ENCODE measurements at places on chromosomes 3 and 15.

DNA sequence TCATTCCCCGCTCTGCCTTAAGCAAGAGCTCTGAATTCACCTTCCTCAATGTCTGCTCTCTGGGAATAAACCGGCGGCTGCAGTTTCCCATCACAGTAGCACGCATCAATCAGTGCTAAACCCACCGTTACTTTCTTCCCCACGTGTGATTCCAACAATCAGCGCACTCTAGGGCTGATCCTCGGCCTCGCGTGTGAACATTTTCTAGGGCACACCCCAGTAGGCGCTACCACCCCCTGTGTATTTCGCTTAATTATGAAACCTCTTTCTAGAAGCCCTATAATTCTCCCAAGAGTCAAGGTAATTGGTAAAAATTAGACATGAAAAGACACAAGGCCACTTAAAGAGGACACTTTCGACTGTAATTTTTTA is 87.5 kb downstream of the RFTN1 start:
- DNase-seq: no peak

DNA sequence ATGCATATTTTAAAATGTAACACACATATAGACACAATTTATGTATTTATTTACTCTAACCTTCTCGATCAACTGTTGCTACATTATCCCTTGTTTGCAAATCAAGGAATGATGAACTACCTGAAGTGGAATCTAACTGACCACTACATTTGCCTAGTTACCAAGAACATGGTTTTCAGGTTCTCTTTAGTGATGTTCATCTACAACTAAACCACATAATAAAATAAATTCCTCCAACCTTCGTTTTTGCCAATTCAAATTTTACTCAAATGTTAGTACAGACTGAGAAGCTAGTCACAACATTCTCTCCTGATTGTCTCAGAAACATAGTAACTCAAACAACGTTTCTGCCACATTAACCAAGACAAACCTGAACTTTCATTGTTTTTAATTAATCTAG is 521.9 kb downstream of the FOXP1 start:
- DNase-seq: no peak

DNA sequence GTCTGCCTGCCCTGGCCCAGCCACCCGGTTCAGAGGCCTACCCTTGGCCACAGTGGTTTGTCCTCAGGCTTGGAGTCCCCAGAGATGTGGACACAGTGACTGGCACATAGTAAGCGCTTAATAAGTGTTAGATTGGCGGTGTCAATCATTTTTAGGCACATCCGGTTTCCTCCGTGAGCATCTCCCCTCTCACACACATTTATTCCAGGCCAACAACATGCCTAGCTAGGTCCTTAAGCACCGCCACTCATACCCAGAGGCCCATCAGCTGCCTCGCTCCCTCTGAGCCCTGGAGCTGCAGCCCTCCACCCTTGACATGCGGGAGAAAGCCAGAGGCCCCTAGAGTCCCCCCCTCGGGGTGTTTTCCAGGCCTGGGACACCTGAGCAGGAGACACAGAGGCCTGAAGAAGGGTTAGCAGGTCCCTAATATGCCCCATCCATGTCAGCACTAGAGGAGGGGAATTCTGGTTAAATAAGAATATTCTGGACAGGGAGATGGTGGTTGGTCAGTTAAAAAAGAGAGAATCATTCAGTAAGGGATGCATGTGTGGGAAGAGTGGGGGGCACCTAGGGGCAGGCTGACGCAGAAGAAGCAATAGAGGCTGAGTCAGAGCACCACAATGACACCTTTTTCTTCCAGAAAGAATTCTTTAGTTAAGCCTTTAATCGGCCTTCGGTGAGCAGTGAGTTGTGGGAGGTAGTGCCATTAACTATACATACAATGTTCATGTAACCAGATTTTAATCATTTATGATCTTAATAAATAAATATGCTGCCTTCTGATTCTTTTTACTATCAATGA is 22.3 kb downstream of the NR2F2 start:
- peak; percentile 62 for DNase-seq

DNA sequence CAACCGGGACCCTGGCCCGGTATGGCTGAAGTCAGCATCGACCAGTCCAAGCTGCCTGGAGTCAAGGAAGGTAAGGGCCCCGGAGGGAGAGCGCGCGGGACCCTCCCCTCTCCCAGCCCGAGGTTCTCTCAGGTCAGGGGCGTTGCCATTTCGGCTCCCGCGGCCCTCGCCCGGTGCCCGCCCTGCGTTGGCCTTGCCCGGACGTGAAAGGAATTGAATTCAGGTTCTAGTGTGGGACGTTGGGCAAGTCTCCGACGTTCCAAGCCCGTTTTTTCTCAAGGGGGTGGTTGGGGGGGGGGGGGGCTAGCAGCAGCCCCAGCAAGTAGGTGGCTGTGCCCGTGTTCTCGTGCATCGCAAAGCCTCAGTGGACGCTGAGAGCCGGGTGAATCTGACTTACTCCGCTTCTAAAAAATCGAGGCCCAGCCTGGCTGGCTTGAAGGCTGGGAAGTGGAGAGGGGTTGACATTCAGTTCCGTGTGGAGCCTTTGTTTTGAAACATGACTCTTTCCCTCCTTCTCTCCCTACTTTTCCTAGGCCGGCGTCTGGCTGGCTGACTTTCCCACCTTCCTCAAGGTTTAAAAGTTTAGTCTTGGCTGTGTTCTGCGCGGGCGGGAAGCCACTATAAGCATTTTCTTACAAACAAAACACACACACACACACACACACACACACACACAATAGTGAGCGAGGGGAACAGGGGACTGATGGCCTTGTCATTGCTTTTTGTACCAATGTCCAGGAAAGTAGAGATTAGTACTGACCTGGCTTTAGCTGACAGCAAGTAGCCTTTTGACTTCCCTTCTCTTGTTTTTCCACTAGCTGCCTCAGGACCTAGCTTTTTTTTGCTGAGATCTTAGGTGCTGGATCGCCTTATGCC is at the start of gene UTS2B:
Gene UTS2B, minus strand, starts transcription at position 873 of the 876 bp plus-strand sequence. CDS start 48,337 bp downstream, outside the sequence.
- peak; percentile 55 for DNase-seq

Measured in kidney tubule cell (primary cell).